Activated T-cell treated with anti-CD3 and anti-CD28 coated beads, Interleukin-2, amount 50 U/mL, for 72 hours (primary cell): ENCODE measurements at places on chromosomes 11 and 22.
A peak's percentile ranks its signal among the peaks of the same experiment; 100 is the strongest.

GRCh38 chr22:43537019-43537585 is 125.3 kb downstream of the MPPED1 start:
- DNase-seq = no peak

DNA sequence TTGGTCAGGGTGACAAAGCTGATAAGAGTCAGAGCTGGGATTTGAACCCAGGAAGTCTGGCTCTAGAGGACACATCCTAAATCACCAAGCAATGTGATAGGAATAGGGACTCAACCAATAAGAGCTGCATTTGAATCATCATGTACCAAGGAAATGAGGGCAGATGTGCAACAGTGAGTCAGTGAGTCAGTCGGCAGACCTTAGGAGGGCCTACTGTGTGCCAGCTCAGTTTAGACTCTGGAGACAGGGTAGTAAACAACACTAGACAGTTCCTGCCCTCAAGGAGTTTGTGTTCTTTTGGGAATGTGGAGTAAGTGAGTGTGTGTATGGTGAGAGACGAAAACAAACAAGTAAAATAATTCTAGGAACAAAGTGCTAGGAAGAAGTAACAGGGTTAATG is 11.2 kb downstream of the IL10RA start:
- DNase-seq = no peak

DNA sequence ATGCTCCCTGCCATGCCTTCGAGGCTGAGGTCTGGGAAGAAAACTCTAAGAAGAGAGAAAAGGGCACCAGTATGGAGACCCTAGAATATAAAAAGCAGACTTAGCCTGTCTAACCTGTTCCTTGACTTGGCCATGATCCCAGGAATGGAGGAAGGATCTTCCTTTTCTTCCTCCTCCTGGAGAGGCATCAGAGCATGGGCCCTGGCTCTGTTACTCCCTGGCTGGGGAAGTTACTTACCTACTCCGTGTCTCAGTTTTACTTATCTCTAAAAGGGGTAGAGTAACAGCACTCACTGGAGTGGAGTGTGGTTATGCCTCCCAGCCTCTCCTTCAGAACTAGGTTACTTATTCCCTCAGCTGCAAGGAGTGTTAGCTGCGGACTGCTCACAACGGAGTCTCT is 55.2 kb upstream of the PHF21A start:
- DNase-seq = no peak

GRCh38 chr11:95764267-95764898 is 25.2 kb downstream of the FAM76B start:
- DNase-seq = no peak

DNA sequence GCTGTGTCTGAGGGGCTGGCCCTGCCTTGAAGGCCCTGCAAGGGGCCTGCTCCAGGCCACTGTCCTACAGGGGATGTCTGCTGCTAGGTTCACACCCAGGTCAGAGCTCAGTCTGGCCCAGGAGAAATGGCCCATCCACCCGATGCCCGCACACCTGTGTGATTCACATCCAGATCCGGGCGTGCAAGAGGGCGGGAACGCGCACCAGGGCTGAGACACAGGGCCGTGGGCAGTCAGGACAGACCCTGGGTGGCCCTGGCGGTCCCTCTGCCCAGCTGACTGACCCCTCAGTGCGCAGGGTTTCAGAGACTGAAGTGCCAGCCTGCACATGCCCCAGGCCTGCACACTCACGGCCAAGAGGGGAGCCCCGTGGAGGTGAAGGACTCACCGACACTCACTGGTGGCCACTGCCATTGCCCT is 7.4 kb downstream of the TOLLIP start:
- DNase-seq = no peak

GRCh38 chr22:50192436-50193204 is 6.9 kb downstream of the TRABD start:
- no peak for DNase-seq

DNA sequence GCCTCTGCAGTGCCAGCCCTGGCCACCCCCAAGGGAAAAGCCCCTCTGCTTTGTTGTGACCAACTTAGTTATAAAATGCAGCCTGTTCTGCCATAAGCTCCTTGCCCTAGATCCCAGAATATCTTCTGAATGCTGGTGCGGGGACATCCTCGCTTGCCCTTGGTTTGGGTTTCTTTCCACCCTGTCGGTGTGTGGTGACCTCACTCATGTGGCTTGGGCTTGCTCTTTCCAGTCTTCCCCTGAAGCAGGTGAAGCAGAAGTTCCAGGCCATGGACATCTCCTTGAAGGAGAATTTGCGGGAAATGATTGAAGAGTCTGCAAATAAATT is 16.7 kb downstream of the CLDN5 start:
- DNase-seq = no peak

GRCh38 chr22:23984430-23984829 is 4.5 kb downstream of the GSTT2 start:
- DNase-seq = peak; percentile 69

DNA sequence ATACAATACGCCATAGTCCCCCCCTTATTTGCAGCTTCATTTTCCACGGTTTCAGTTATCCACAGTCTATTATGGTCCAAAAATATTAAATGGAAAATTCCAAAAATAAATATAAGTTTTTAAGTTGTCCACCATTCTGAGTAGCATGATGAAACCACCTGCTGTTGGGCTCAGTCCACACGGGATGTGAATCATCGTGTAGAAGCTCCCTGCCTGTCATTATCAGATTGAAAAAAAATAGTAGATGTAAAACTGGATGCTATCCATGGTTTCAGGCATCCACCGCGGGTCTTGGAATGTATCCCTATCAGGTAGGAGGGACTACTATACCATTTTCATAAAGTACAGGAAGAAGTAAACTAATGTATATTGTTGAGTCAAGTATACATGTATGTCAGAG is 127.4 kb downstream of the TTC17 start:
- no peak for DNase-seq

DNA sequence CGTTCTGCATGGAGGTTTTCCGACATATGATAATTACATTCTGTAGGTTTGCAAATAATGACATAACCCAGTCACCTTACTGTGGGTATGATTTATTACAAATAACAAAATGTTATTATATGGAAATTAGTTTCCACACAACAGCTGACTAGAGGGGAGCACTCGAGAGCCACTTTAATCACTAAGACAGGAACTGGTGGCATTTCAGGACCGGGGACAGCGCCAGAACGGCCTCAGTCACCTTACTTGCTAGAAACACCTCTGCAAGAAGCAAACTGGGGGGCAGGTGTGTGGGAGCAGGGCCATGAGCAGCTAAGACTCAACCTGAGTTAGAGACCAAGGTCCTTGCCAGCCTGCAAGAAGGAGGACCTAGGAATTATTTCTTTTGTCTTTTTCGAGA is 199.9 kb downstream of the DSCAML1 start:
- DNase-seq = peak; percentile 37

DNA sequence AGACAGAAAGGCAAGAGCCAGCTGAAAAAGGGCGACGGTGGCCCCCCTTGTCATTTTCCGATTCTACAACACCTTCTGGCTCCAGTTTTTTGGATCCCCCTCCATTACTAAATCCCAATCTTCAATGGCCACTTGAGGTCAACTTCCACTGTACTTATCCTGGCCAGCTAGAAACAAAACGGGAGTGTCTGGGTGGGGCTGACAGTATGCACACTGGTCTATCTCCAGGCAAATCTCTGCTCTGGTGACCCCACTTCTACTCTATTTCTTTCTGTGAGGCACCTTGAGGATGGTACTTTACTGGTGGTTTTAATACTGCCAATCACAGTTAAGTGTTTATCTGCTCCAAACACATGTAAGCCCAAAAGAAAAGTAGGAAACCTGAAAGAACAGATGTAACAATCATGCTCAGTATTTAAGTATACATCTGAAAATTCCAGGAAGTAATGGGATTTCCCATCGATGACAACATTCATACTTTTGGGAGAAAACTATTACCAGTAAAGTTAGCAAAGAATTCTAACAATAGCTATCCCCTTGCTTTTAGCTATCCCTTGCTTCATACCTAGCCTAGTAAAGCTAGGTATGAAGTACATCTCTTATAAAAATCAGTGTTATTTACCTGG is 16.0 kb downstream of the CDON start:
- no peak for DNase-seq

GRCh38 chr22:40673017-40673416 is 6.3 kb upstream of the MCHR1 start:
- no peak for DNase-seq
